ENCODE measurements at places on chromosomes 16 and 17.
A peak's percentile ranks its signal among the peaks of the same experiment; 100 is the strongest.

DNA sequence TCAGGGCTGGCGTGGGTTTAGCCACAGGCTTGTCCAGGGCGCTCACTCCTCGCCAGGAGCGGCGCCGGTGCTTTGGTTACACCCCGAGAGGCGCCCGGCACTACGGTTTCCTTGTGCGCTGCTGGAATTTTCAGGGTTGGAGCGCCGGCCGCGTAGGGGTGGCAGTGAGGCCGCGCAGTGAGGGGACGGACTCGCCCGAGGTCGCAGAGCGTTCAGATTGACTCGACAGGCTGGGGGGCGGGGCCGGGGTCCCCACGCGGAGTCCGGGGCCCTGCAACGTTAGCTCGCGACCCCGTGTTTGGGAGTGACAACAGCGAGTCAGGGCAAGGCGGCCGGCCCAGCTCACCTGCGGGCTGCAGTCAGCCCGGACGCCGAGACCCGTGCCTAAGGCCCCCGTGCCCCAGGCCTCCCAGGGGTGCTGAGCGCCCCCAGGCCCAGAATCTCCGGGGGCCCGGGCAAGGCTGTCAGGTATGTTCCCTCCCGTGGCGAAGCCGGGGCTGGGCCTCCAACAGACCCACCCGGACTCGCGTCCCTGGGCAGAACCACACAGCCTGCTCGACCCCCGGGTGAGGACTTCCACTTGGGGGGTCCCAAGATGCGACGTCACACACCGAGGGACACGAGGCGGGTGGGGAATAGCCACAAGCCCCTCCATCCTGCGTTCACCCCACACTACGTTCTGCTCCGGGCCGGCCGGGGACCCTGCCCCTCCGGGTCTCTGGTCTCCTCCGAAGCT, 1.3 kb upstream of the ACTG1 start:
- DNase-seq = no peak

GRCh38 chr16:84391151-84392030, 23.1 kb downstream of the ATP2C2 start:
- no peak for DNase-seq

DNA sequence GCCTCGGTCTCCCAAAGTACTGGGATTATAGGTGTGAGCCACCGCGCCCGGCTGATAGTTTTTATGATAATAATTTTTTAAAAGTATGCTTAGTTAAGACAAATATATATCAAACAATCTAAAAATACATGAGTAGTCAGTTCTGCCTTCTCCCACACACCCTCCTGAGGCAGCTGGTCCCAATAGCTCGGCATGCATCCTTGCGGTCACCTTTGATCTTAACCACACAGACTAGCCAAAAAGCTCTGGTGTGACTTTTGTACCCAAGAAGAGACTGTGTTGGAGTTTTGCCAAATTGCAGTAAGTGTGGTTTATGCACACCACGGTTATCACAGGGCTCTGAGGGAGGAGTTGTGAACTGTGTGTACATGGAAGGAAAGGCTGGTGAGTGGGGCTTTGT, 25.6 kb downstream of the ATP6V0A1 start:
- DNase-seq = peak; percentile 69

GRCh38 chr17:51260237-51261023, at the start of gene UTP18:
Gene UTP18 (plus strand): TSS chr17:51260546. CDS start chr17:51260585, 39 bp downstream.
- DNase-seq = peak; percentile 96

DNA sequence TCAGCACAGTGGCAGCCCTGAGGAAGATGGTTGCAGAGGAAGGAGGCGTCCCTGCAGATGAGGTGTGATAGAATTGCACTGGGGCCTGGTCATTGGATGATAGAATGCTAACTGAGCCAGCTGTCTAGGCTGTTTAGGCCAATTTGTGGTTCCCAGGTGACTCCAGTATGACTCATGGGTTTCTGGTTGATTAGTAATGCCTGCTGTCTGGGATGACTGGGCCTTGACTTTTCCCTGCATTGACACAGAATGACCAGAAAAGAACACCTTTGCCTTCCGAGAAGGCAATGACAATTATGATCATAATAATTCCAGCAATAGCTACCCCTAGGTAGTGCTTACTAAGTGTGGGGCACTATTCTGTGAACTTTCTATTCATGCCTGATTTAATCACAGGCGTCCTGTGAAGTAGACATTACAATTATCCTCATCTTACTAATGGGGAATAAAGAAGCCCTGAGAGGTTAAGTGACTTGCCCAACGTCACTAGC, 31.5 kb downstream of the USP43 start:
- peak; percentile 15 for DNase-seq

GRCh38 chr17:74998783-74999182, 11.4 kb downstream of the CDR2L start:
- no peak for DNase-seq

GRCh38 chr17:40912486-40913210, 24.8 kb downstream of the KRT23 start:
- DNase-seq = no peak

GRCh38 chr17:34067011-34067410, 188.1 kb upstream of the CCL2 start:
- DNase-seq = no peak

- DNase-seq = peak; percentile 46
These were observed 1.9 kb upstream of the NFAT5 start for GRCh38 chr16:69563605-69564580.

DNA sequence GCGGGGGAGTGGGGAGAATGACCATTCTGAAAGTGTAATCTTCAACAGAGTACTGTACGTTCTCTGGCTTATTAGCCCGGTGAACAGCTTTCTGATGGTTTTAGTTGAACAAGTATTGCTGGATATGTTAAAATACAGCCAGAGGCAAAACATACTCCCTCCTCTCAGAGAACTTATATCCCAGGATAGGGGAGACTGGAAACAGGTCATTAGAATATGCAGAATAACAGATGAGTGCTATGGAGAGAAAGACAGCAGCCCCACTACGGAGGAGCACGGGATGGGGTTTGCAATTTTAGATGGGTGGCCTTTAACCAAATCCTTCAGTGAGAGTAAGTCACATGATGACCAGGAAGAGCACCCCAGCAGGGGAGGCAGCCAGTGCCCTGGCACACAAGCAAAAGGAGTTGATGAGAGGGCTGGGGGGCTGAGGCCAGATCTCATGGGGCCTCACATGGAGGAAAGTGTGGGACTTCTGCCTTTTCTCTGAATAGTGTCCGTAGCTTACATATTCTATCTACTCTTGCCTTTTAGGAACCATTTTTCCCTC, 43.1 kb upstream of the SEC14L1 start:
- DNase-seq = no peak

GRCh38 chr17:12632785-12633184, 32.9 kb upstream of the MYOCD start:
- DNase-seq = no peak

- DNase-seq = no peak
These were observed 6.9 kb downstream of the SLC12A4 start for GRCh38 chr16:67961551-67961957.

- DNase-seq = no peak
These were observed 14.7 kb upstream of the SLX4 start for GRCh38 chr16:3625911-3626732.
